ENCODE measurements at places on chromosomes 2 and 18.
A peak's percentile ranks its signal among the peaks of the same experiment; 100 is the strongest.

GRCh38 chr2:54672590-54673456 is 50.6 kb upstream of the EML6 start:
- DNase-seq = peak; percentile 15

- DNase-seq = no peak
Measured at GRCh38 chr2:180692322-180692721, 288.1 kb upstream of the UBE2E3 start.

DNA sequence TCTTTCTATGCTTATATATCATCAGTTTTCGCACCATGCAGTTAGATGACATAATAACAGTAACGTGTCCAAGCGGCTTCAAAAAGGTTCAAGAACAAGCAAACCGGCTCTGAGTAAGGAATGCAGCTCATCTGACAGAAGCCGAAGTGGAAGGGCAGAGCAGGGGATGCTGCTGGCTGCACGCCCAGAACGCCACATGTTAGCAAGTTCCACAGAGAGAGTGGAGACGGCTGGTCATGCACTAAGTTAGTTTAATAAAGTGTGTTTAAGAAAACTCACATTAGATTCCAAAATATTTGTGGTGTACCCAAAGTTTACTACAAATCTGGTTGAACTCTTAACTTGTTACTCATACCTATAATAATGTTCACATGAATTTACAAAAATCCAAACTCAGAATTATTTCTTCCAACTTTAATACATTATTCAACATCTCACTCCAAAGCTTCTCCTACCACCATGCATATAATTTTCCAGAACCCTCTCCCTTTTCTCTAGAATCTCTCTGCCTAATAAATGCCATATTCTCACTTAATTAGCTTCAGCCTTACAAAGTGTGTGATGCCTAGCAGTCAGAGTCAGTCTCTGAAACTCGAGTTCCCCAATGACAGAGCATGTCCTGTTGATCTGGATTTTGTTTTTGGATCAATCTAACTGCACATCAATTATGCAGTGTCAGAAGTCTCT is 170.0 kb downstream of the DNAH7 start:
- DNase-seq = peak; percentile 20

- DNase-seq = no peak
Measured at GRCh38 chr2:67724261-67724660, 327.1 kb downstream of the ETAA1 start.
